NCI-H1105 (cell line): ENCODE measurements at places on chromosomes 11 and 22.
A peak's percentile ranks its signal among the peaks of the same experiment; 100 is the strongest.

DNA sequence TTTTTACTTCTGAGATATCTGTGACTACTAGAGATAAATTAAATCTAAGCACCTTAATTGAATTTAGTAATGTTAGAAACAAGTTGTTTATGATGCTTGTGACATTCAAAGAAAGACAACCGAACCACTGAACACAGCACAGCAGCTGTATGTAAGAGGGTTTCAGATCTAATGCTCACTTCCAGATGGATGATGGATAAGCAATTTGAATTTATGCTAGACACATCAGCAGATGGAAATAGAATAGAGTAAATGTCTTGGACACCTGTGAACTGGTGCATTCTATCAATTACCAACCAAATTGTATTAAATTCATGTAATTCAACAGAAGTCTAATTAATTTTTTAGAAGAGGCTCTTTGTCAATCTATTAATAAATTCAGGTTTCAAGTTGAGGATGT is 306.3 kb downstream of the CNTN5 start:
- DNase-seq = peak; percentile 34

- DNase-seq = no peak
Measured at GRCh38 chr11:129192150-129192549, at the start of gene ARHGAP32. TSS of gene ARHGAP32 (minus strand) at chr11:129192325. CDS start at chr11:129192198, 127 bp downstream.

GRCh38 chr11:9861860-9862725 is 198.2 kb downstream of the SWAP70 start:
- DNase-seq = peak; percentile 59

DNA sequence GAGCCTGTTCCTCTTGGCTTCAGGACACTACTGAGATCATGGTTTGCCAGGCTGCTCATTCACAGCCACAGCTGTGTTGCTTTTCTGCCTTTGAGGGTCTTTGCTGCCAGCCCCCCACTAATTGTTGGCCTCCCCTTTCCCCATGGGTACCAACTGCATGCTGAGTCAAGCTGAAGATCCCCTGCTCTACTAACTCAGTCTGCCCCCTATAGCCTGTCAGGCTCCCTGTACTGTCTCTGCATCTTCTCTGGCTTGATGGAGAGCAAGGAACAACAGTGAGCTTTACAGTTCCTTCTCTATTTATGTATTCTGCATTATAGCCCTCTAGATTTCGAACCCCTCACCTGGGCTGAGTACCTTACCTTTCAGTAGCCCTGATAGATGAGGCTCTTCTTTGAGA is 257.6 kb upstream of the CADM1 start:
- no peak for DNase-seq

GRCh38 chr11:47149782-47150181 is 26.9 kb downstream of the ARFGAP2 start:
- DNase-seq = no peak

GRCh38 chr11:69804769-69805508 is 14.3 kb downstream of the FGF3 start:
- DNase-seq = no peak

GRCh38 chr11:78909386-78909785 is 334.7 kb upstream of the NARS2 start:
- no peak for DNase-seq

- DNase-seq = no peak
Measured at GRCh38 chr22:36860017-36860416, 789 bp upstream of the NCF4 start.
